ENCODE measurements at places on chromosomes 3 and 15.
A peak's percentile ranks its signal among the peaks of the same experiment; 100 is the strongest.

GRCh38 chr15:76664895-76665294 lies 240.2 kb downstream of the SCAPER start:
- no peak for DNase-seq

- no peak for DNase-seq
Observed at GRCh38 chr3:18840535-18841137, 307.7 kb upstream of the KCNH8 start.

GRCh38 chr15:55221090-55222011 lies 24.6 kb upstream of the RSL24D1 start:
- DNase-seq, result peak; percentile 86

DNA sequence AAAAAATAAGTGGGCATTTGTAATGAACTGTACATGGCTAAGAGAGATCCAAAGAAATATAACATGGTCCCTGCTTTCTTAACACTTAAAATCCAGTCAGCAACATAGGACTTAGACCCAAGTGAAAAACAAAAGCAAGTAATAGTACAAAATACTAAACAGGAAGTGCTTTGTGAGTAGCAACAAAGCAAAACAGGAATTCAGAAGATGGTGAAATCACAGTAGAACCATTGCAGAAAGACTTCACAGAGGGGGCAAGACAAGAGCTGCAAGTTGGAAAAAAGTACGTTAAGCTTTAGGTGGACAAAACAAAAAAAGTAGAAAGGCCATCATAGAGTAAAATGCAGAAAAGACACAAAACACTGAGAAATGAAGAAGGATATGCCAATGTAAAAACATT lies 116.0 kb downstream of the TBC1D5 start:
- no peak for DNase-seq

DNA sequence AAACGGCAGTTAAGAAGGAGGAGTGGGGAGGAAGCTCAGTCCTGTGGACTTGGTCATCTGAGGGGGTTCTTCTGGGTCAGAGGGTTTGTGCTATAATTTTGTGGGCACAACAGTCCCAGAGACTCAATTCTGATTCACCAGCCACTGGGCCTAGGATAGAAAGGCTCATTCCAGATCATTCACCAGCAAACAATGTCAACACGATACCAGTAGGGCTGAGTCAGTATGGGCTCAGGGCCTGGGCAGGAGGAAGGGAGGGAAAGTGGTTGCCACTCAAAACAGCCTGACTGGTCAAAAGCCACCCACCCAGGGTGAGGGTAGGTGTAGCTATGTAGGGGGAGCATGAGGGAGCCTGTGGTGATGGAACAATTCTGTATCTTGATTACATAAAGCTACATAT lies 86.9 kb upstream of the MEX3B start:
- DNase-seq, result peak; percentile 82

DNA sequence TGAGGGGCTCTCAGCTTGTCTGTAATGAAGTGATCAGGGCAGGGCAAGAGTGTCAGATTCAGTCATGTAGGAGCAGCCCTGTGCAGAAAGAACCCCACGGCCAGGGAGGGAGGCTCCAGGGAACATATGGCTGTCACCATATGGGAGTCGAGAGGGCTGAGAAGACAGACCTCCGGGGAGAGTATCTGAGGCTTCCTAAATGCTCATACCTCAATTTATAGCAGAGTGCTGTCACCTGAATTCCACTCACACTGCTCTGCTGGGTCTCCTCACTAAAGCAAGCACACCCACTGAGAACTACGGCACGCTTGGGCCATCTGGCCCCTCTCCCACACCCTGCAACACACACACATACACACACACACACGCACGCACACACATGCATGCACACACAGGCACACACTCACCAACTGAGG lies 92.3 kb upstream of the TJP1 start:
- no peak for DNase-seq

GRCh38 chr3:94928921-94929320 lies 866.1 kb downstream of the NSUN3 start:
- DNase-seq, result no peak

- no peak for DNase-seq
Observed at GRCh38 chr15:92495446-92495845, 101.8 kb downstream of the ST8SIA2 start.

GRCh38 chr3:90080988-90081387 lies 973.6 kb downstream of the EPHA3 start:
- DNase-seq, result no peak

DNA sequence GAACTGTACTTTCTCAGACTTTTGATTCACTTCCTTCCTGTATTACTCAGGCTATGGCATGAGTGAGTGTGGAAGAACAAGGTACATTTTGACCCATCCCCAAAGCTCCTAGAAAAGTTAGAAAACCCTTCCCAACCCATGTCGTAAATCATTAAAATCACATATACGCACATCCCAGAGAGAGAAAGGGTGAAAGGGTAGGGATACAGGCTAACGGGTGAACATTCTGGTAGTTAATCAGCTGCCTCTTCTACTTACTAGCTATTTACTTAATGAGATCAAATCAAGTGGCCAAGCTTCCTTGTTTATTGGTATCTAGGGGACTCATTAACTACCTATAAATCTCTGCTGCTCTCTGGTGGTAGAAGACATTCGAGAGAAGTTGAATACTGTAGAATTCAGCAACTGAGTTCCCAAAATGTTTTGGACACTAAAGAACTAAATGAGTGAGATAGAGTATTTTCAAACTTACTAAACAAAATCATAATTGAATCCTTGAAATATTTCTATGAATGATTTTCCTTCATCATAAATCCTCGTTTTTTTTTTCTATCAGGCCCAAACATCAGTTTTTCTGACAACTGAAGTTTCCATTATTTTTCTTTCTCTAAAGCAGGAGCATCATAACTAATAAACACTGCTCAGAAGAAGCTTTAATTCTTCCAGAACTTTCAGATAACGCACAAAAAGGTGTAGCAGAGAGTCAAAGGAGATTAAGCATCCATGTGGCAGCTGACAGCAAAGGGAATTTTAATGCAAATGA lies 124.2 kb downstream of the IMPG2 start:
- DNase-seq, result peak; percentile 23

DNA sequence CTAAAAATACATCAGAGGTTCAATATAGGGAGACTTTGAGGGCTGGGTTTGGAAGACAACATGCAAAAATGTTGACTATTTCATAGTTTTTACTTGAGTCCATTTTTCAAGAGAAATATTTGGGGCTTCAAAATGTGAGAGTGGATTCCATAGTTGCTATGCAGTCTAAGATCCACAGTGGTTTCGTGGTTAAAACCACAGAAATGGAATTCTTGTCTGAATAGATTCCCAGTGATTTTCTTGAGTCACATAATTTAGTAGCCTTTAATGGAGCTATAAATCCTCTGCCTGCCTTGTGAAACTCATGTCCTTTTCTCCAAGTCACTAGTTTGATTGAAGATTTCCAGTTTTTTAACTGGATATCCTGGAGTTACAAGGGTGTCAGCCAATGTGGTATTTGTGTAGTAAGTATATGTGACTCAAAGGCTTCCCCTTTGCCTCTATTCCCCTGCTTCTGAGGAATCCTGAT lies 94.7 kb upstream of the RBMS3 start:
- DNase-seq, result peak; percentile 97

- no peak for DNase-seq
Observed at GRCh38 chr3:53830944-53831343, 15.3 kb downstream of the CHDH start.

- no peak for DNase-seq
Observed at GRCh38 chr3:20104167-20104661, 64.0 kb downstream of the KAT2B start.

GRCh38 chr3:53938645-53939044 lies 47.0 kb upstream of the SELENOK start:
- no peak for DNase-seq
